ENCODE measurements at places on chromosomes 16 and 17.

DNA sequence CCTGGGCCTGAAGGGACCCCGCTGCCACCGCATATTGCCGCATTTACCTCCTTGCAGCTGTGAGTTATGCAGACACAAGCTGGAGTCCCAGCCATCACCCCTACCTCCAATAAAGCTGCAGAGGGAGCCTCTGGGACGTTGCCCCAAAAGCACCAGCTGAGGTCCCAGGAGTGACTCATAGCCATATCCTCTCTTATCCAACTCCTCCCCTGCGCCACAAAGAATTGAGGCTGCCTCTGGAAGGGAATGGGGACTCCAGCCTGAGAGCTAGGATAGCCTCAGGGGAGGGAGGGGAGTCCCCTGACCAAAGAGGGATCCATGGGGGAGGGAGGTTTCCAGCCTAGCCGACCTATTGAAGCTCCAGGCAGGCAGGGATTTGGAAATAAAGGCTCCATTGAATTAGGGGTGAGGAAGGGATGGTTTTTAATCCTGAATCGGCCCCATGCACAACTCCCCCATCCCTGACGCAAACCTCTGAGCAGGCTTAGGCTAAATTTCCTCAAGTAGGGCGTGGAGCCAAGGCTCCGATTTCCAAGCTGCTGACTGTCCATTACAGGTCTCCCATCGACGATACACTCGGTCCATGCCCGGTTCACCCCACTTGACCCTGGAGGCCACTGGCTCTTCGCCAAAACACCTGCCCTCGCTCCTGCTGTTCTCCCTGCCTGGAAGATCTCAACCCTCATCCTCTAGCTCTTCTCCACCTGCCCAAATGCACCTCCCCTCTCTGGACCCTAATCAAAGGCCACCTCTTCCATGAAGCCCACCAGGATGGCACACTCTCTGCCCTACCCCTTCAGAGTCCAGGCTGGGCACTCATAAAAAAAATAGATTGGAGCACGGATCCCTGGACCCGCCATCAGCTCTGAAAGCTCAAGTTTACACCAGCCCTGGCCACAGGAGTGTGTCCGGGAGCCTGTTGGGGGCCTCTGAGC lies 27.5 kb downstream of the PIMREG start:
- DNase-seq = peak; percentile 67

DNA sequence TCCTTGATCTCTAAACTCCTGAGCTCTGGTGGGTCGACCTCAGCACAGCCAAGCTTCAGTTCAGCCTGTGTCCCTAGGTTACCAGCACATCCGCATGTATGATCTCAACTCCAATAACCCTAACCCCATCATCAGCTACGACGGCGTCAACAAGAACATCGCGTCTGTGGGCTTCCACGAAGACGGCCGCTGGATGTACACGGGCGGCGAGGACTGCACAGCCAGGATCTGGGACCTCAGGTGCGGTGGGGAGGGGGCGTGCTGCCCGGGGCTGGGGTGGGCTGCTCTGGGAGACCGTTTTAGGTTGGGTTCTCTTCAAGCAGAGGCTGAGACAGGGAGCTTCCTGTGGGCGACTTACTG lies 1.1 kb downstream of the MLST8 start:
- no peak for DNase-seq

DNA sequence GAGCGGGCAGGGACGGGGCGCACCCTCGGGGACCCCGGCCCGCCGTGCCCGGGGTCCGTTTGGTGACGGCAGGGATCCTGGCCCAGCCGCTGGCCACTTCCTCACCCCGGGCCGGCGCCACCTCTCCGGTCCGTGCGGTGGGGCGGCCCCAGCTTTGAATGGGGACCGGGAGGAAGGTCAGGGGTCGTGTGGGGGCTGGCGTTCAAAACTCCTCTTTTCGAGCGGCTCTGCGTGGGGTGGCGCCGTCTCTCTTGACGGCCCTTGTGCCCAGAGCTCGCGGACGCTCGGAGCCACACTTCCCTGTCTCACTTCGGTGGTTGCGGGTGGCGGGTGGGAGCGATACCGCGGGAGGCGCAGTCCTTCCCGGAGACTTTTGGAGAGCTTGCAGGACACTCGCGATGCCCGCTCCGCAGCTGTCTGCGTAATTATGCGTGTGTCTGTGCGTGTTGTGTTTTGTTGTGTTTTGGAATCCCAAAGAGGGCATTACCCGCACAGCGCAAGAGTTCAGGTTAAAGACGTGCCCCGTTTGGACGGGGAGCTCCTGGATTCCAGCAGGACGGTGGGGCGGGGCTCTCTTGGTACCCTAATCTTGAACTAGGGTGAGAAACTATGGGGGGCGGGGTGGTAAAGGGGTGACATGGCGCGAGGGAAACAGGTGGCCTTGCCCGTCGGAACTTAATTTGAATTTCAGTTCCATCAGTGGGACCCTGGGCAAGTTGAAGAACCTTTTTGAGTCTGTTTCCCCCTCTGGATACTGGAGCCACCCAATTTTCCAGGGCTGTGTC lies 637 bp downstream of the PLCG2 start:
- peak; percentile 46 for DNase-seq

DNA sequence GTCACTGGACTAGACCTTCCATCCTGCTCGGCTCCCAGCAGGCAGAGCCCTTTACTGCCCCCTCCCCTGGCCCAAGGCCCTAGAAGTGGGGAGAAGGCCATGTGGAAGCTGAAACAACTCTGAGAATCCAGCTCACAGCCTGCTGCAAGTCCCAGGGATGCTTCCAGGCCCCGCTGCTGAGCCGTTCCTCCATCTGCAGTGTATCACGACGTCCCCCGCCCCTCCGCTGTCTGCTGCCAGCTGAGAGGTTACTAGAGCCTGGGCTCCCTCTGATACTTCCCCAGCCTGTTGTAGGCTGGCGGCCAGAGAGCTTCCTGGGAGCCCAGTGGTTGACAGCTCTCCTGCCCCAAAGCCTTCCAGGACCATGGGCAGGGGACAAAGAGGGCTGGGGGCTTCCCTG lies 118.2 kb downstream of the MGAT5B start:
- DNase-seq = no peak

- DNase-seq = no peak
Measured at GRCh38 chr16:80210787-80211186, 330.0 kb upstream of the DYNLRB2 start.

- DNase-seq = no peak
Measured at GRCh38 chr16:58082381-58082780, 46.8 kb downstream of the CFAP20 start.

- DNase-seq = no peak
Measured at GRCh38 chr16:72972878-72973571, 74.9 kb downstream of the ZFHX3 start.

DNA sequence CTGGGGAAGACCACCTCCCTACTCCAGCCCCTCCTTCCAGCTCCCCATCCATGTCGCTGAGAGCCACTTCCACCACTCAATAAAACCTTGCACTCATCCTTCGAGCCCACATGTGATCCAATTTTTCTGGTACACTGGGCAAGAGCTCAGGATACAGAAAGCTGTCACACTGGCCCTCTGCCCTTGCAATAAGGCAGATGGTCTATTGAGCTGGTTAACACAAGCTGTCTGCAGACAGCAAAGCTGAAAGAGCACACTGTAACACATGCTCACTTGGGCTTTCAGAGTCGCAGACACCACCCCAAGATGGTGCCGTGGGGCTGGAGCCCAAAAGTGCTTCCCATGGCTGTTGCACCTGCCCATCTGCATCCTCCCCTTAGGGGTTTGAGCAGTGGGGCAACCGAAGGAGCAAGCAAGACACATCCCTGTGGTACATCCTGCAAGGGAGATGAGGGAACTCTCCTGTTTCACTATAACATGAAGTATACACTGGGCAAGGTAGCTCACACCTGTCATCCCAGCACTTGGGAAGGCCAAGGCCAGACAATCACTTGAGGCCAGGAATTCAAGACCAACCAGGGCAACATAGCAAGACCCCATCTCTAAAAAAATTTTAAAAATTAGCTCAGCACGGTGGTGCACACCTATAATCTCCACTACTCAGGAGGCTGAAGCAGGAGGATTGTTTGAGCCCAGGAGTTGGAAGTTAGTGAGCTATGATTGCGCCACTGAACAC lies 52.8 kb upstream of the C17orf78 start:
- no peak for DNase-seq

DNA sequence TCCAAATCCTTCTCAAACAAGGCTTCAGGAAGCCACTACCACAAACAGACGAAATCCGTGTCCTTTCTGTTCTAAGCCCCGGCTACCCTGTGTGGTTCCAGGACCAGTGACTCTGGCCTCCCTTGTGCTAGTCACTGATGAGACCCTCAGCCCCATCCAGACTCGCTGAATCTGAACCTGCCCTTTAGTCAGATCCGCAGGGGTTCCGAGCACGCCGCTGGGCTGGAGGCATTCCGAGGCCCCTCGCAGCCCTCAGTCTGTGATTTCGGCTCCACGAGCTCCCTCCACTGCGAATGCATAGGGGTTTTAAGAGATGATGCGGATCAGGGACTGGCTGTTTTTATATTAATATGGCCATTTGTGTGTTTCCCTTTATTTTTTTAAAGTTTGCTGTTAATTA lies 292.7 kb downstream of the IRF8 start:
- DNase-seq = no peak

GRCh38 chr17:61009663-61010062 lies 332.0 kb downstream of the BCAS3 start:
- DNase-seq = peak; percentile 29

DNA sequence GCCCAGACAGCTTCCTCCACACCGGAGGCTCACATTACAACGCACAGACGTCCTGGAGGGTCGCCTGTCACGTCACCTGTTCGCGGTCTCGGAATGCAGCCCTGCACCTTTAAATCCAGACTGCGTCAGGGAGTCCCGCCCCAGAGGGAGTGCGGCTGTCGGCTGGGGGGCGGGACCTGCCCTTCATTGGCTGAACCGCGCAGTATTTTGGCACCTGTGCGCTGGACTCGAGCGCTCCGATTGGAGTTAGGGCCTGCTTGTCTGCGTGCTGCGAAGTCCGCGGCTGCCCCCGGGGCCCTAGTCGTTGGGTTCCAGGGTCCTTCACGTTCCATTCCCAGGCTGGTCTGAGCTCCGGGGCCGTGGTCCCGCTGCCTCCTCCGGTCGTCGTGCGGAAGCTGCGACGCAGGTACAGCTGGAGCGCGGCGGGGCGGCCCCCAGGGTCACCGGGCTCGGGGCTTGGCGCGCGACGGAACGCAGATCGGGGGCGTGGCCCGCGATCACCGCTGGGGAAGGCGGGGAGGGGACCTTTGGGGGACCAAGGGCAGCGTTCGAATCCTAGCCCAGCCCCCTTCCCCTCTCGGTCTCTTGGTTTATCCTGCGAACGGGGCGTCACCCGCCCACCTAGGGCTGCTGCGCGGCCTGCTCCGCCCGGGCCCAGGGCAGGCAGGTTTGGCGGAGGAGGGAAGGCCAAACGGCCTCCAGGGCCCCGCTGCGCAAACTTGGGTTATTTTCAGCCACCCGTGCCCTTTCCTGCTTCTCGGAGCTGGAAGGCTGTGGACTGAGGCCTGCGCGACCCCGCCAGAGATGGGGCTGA lies at the start of gene MIEF2:
Gene MIEF2, plus strand, starts transcription at position 331 of the 814 bp plus-strand sequence. CDS start 2,059 bp downstream, outside the sequence.
- DNase-seq = peak; percentile 96

DNA sequence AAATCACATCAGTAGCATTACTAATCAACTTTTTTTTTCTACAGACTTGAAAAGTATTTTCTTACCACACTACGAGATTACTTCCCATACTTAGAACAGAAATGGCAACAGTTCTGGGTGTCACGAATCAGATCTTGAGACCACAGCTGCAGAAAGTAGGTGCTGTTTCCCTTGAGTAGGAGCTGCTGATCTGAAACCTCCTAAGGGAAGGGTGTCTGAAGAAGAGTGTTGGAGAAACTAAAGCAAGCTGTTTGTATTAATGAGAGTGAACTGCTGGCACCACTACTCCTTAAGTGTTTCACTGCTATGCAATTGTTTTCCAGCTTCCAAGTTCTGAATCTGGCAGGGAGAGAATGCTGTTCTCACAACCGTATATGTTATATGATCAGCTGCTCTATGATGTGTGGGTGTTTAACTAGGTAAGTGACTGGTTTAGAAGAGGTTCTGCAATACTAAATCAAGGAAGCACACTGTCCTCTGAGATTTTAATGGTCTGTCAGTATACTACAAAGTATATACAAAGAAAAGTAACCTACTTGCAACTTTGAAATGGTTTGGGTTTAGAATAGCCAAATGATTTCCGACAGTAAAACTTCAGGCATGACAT lies 3.3 kb downstream of the ZNF652 start:
- DNase-seq = no peak

DNA sequence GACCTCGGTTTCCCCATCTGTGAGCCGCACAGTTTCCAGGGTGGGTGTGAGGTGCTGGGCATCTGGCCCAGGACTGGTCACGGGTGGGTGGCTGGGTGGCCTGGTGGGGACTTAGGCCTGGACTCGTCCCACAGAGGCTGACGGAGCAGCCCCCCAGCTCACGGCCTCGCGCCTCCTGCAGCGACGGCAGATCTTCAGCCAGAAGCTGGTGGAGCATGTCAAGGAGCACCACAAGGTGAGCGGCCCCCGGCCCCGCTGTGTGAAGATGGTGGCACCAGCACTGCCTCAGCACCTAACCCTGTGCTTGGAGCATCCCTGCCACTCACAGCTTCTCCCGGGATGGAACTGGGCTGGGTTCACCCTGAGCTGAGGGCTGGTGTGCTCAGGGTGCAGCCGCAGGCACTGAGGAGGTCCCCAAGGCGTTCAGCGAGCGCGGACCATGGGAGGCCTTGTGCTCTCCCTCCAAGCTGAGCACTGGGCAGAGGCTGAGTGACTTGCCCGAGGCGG lies 2.4 kb downstream of the CDT1 start:
- DNase-seq = no peak

GRCh38 chr17:1351971-1352370 lies 48.1 kb downstream of the YWHAE start:
- no peak for DNase-seq

GRCh38 chr17:8145811-8146210 lies 6.4 kb downstream of the PER1 start:
- no peak for DNase-seq

DNA sequence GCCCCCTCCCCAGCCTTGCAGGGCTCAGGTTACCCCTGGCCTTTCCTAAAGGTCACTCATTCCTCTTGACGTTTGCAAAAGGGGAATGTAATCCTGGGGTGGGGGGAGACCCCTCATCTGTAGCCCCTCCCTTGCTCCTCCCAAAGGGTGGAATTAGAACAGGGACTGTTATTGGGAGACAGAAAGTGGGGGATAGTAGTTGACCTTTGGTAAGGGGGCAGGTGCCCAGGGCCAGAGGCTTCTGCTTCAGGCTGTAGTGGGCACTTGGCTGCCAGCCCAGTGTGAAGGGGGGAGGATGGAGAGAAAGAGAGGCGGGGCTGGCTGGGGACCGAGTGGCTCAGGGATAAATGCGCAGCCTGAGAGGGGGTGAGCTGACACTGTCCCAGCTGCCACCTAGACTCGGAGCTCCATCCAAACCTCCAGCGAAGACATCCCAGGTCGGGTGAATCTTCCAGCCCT lies at the start of gene ENO3:
Gene ENO3, plus strand, starts transcription at position 374 of the 459 bp plus-strand sequence. CDS start 711 bp downstream, outside the sequence.
- DNase-seq = no peak

GRCh38 chr16:57413301-57413730 lies 8.7 kb downstream of the CCL17 start:
- DNase-seq = no peak
